ENCODE measurements at places on chromosomes 6 and 20.
A peak's percentile ranks its signal among the peaks of the same experiment; 100 is the strongest.

DNA sequence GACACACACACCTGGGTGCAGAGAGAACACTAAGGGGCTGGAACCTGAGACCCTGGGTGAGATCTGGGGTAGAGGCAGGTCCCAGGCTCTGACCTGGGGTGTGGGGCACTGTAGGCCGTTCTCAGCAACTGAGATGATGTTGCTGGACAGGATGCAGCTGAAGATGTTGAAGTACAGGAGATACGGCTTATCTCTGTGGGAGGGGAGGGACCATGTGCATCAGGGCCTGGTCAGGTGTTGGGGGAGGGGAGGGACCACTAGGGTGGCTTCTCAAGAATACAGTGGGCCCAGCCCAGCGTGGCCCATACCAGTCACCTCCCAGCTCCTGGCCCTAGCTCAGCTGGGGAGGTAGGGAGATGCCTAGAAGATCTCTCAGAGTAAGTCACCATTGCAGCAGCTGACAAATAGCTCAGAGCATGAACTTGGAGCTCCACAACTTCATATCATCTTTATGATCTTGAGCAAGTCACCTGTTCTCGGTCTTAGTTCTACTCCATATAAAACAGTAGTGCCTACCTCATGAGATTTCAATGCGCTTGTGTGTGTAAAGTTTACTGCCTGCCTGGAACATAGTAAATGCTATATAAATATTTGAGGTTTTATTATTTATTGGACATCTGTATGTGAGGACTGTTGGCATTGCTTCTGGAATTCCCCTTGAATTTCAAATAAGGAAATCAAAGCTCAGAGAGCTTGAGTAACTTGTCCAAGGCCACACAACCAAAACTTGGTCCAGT lies 3.8 kb downstream of the SLC44A4 start:
- no peak for DNase-seq

GRCh38 chr6:47665112-47665511 lies 33.3 kb upstream of the ADGRF4 start:
- no peak for DNase-seq

- no peak for DNase-seq
These were observed 150.9 kb downstream of the JARID2 start for GRCh38 chr6:15396808-15397207.

GRCh38 chr20:60579941-60580515 lies 621.8 kb downstream of the CDH26 start:
- DNase-seq = no peak

DNA sequence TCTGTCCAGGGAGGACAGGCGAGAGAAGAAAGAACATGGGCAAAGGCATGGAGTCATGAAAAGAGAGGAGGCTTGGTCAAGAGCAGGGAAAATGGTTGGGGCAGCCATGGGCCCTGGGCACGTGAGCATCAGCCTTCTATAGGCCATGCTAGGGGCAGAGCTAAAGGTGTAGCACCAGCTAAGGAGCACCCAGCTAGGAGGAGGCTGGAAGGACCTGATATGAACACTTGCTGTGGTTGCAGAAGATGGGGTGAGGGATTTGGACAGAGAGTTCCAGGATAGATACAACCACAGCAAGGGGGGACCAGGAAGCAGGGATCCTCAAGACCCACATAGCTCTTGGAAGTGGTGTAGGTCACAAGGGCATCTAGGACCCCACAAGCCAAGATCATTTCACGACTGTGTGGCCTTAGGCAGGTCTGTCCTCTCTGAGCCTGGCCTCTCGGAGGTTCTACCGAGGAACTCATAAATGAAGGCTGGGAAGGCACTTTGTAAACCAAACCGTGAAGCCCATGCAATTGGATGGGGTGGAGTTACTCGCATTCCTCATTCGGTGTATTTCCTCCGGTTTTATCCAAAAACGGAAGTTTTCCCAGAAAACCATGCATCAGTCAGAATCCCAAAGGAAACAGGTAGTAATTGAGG lies 74.0 kb upstream of the TOP1 start:
- DNase-seq = no peak

- no peak for DNase-seq
These were observed 542.0 kb downstream of the DHX35 start for GRCh38 chr20:39503902-39504709.

- DNase-seq = peak; percentile 6
These were observed 33.7 kb downstream of the SLC9A8 start for GRCh38 chr20:49846206-49846807.

DNA sequence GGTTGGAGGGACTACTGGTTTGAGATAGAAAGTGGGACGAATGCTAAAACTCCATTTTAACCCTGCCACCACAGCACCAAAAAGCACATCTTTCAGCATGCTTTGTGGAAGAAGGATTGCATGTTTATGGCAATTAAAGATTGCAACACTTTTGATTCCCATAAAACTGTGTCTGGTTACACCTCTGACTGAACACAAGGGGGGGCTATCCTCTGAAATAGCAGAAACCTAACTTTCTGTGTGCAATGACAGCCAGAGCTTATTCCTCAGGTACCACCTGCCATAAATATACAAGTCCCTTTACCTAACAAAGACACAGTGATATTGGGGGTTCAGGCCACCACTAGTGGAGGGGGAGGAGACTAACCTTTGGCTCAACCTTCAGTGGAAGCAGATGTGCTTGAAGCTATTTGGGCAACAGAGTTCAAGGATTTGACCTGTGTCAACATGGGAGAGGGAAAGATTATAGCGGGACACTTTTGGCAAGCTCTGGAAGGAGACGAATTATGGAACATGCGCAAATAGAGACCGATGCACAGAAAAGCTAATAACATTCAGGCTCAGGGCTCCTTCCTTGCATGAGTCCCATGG lies 9.6 kb upstream of the PLG start:
- no peak for DNase-seq

DNA sequence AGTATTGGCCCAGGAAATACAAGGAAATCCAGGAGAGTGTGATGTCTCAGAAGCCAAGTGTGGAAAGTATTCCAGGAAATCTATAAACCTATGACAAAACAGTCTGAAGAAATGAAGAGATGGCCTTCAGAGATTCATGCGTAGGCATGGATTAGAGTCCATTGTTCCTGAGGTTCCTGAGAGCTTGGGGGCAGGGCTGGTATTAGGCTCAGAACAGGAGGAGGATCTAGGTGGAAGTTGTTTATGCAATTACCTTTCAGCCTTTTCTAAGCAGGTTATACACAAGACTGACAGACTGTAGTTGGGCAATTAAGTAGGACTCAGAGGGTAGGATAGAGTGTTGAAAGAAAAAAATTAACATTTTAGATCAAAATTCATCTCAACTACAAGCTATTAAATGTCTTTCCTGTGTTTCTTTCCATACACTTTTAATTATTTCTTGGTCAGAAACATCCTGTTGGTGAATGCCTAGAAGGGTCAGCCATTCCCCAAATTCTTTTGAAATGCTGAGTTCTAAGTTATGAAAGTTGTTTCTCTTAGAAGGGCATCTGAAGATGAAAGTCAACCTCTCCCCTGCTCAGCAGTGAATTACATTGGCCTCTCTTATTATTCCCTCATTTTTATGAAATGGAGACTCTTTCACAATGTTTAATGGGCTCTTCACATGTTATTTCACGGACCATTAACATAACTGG lies 201.2 kb upstream of the MYLIP start:
- no peak for DNase-seq

GRCh38 chr6:142935553-142936517 lies 9.1 kb downstream of the HIVEP2 start:
- DNase-seq = no peak

DNA sequence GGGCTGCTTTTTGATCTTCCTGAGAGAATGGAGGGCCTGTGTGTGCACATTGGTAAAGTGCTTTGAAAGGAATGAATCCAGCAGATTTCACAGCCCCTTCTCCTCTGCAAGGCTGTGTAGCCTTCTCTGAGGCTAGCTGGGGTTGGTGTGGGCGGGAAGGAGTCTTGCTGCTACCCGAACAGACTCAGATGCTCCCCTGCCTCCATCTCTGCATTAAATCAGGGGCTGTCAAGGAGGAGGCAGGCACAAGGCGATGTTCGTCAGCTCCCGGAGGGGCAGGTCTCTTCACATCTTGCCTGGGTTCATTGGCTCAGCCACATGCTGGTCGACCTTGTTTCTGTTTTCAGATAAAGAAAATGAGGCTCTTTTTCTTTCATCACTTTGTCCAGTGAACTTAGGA lies 291.5 kb upstream of the SULF2 start:
- no peak for DNase-seq

GRCh38 chr20:7352165-7352564 lies 584.7 kb downstream of the BMP2 start:
- DNase-seq = no peak

GRCh38 chr6:42176981-42177380 lies 3.8 kb downstream of the GUCA1A start:
- DNase-seq = no peak

DNA sequence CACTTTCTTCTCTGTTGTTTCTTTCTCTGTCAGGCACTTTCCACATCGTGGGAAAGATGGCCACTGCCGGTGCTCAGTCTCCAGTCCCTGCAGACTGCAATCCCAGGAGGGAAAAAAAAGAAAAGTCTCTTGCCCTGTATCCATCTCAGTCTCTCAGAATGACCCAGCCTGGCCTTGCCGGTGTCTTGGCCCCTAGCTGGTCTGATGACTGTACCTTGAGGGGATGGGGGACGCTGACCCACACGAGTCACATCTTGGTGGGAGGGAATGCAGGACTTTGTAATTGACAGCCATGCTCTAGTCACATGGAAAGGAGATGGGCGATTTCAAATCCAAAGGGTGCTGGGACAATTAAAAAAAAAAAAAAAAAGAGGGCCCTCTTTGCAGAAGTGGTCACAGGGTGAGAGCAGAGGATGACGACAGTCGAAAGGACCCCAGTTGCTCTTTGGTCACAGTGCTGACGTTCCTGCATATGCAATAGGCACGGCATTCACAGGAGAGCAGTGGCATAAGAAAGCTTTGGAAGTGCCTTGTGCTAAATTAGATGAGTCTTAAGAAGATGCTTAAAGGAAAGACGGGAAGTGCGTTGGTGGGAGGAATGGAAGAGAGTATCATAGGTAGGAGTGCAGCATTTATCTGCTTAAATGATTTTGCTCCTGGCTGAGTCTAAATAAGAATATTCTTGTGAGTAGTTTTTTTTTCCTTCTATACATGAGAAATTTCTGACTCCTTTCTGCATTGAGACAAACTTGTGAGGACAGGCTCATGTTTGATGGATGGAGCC lies 63.9 kb upstream of the AKAP12 start:
- DNase-seq = no peak

GRCh38 chr20:32986331-32986966 lies 17.8 kb downstream of the SUN5 start:
- DNase-seq = no peak

DNA sequence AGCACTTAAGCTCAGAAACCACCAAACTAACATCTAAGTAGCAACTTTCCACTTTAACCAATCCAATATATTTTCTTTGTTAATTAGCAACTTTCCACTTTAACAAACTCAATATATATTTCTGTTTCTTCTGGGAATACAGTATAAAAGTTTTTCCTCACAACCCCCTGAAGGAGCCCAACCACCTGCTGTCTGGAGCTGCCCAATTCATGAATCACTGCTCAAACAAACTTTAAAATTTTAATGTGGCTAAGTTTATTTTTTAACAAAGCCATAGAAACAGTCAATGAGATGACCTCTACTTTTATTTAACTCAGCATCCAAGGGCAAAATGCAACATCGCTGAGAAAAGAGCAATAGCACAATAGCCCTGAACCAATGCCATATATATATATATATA lies 500.1 kb downstream of the EPM2A start:
- no peak for DNase-seq

- no peak for DNase-seq
These were observed 790 bp upstream of the E2F1 start for GRCh38 chr20:33686984-33687366.

DNA sequence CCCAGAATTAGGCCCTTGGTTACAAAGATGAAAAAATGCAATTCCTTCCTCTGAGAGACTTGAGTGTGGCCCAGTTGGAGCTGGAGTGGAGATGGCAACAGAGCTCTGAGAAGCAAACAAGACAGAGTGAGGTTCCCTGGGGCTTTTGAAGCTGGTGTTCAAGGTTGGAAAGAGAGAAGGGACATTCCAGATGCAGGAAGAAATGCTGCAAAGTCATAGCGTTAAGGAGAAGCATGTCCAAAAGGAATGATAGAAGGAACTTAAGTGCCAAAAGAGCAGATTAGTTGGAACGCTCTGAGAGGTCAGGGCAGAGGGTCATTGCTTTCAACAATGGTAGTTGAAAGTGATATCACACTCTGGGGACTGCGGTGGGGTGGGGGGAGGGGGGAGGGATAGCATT lies 251.8 kb downstream of the TBC1D7 start:
- no peak for DNase-seq

DNA sequence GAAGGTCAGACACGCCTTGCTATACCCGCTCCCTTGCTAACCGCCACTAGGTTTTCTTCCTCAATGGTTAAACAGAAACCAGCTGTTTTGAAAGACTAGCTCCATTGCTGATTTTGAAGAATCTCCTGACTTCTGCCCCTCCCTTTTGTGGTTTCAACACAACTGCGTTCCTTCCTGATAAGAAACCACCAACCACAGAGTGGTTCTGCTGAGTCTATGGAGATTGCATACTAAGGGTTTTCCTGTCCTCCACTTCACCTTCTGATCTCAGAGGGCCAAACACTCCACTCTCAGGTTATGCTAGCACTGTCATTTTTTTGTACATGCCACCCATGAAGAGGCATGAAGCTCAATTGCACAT lies 207.9 kb downstream of the MYLK4 start:
- no peak for DNase-seq

DNA sequence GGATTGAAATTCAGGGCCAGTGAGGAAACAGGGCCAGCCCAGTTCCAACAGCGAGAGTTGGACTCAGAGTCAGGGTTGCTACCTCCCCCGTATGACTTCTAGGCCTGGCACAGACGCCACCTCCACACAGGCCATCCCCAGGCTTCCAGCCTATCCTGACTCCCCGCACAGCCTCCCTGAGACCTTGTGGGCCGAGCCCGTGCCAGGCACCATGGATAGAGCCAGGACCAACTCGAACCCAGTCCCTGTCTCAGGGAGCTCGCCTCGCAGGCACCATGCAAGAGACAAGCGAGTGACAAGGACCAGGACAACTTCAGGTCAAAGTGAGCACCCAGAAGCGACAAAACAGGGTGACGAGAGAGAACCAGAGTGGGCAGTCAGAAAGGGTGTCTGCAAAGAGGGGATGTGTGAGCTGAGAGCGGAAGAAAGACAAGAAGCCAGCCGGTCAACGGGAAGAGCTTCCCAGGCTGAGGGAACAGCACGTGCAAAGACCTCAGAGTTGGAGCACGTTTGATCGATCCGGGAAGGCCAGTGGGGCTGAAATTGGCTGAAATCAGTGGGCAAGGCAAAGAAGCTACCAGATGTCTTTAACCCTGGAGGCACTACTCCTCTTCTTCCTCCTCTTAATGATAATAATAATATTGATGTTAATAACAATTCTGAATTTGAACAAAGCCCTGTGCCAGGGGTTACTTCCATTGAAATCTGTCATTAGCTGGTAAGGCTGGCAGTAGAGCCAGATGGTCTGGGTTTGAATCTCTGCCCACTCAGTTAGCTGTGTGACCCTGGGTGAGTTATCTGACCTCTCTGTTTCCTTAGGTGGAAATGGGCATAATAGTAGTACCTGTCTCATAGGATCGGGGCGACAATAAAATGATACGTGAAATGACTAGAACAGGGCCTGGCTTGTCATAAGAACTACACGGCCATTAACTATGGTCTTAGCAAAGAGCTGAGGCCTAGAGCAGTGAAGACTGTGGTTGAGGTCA lies 45.0 kb downstream of the KIAA1755 start:
- no peak for DNase-seq
